HFFc6 (cell line): ENCODE measurements at places on chromosomes 4 and X.

DNA sequence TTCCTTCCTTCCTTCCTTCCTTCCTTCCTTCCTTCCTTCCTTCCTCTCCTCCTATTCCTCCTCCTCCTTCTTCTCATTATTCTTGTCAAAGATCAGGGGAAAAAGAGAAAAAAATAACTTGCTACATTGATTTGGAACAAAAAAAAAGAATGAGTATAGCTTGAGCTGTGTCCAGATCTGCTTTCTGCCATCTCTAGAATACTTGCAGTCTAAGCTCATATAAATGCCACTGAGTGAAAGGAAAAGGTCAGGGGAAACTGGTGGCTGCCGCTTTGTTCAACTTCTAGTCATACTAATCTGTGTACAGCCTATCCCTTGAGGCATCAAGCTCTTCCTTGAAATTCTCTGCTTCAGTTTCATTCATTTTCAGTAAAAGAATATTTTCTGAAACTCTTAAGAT lies 28.3 kb upstream of the EPHA5 start:
- DNase-seq = no peak

- peak; percentile 54 for DNase-seq
Measured at GRCh38 chr4:119124352-119124751, 11.3 kb upstream of the MYOZ2 start.

GRCh38 chr4:82594456-82594855 lies 32.7 kb upstream of the TMEM150C start:
- no peak for DNase-seq

GRCh38 chrX:108304210-108304609 lies 134.0 kb downstream of the COL4A6 start:
- DNase-seq = no peak

DNA sequence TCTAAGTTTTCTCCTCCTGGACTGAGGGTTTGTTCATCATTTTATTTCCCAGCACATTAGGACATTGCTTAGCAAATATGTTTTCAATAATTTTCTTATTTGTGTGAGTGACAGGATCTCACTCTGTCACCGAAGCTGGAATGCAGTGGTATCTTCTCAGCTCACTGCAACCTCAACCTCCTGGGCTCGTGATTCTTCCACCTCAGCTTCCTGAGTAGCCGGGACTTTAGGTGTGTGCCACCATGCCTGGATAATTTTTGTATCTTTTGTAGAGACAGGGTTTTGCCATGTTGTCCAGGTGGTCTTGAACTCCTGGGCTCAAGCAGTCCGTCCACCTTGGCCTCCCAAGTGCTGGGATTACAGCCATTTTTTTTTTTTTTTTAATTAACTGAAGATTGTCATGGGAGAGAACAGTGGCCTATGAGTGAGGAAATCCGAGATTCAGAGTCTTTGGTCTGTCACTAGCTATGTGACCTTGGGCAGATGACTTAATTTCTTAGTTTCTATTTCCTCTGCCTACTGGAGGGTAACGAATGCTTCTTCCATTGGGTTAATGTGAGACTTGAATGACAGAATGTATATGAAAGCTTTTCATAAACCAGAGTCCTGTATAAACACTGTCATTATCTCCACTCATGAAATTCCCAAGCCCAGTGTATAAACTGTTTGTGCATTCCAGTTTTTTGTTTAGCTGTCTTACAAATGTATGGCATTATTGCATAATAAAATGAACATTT lies 23.9 kb downstream of the MOB1B start:
- DNase-seq = no peak

GRCh38 chr4:122150931-122151330 lies 1.2 kb upstream of the BLTP1 start:
- no peak for DNase-seq
